ENCODE measurements at places on chromosomes 12 and 14.

- no peak for DNase-seq
Measured at GRCh38 chr12:129269756-129270495, 416.6 kb downstream of the GLT1D1 start.

GRCh38 chr14:58738189-58738836 lies 100.6 kb downstream of the DACT1 start:
- DNase-seq: no peak

- no peak for DNase-seq
Measured at GRCh38 chr12:125564753-125565152, 499.5 kb downstream of the AACS start.

DNA sequence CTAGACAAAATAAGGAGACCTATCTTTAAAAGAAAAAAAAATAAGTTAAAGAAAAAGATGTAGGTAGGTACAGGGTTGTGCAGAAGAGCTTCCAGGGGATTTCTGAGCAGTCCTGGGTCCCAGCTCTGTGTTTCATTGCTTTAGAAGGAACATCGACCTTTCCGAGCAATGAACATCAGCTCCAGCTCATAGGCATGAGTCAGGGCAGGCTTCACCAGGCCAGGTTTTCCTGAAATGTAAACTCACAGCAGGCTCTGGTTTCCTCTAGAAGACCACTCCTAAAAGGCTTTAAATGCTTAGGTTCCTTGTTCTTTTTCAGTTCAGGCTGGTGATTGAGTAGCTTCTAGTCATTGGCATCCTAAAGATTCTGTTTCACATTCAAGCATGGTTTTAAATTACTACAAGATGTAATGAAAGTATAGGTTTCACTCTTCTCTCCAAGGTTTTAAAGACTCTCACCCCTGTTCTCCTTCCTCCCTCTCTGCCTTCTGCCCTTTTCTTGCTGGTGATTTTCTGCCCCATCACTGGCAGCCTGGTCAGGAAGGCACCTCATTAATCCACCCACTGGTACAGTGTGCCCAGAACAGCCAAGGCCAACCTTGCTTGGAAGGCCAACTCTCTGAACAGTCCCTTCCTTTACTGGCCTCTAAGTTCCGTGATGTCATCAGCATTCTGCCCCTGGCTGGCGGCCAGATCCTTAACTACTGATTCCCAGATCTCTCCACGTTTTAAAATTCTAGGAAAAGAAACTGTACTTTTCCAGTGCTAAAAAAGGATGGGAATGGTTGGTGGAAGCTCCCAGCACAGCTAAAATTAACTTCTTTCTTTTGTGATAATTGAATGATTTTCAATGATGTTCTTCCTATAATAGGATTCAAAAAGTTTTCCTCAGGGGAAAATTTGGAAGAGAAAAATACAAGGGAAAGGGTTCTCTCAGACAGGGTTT lies 109.4 kb upstream of the HIF1A start:
- no peak for DNase-seq

DNA sequence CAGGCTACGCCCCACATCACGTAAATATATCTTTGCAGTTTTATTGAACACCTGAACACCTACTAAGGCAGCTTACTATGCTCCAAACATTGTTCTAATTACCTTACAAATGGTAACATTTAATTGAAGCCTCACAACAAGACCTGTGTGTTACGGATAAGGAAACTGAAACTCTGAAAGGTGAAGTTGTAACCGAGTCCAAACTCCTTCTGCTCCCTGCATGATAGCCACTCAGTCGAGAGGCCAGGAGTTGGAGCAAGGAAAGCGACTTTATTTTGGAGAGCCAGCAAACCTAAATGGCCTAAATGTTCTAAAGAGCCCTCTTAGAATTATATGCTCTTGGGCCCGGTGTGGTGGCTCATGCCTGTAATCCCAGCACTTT lies 12.6 kb upstream of the TRPV4 start:
- no peak for DNase-seq

- no peak for DNase-seq
Measured at GRCh38 chr12:69129017-69129416, 110.4 kb upstream of the CPSF6 start.

- no peak for DNase-seq
Measured at GRCh38 chr14:63982156-63982555, 129.4 kb downstream of the SYNE2 start.

DNA sequence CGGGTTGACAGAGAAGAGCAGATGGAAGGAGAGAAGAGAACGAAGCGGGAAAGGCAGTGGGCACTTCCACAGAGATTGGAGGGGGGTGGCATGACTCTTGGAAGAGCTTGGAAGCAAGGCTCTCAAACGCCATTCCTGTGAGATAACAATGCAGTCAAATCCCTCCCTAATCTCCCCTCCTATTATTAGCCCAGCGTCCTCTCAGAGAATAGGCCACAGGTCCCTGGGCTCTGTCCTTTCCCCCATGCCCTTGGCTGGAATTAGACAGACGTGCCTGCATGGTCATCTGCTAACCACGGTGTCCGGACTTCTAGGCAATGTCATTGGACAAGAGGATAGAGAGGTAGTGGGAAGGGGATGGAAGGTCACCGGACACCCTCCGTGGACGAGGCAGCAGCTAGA lies 8.0 kb upstream of the MYH7 start:
- DNase-seq: no peak

GRCh38 chr14:61298824-61299223 lies 17.7 kb upstream of the TMEM30B start:
- no peak for DNase-seq

DNA sequence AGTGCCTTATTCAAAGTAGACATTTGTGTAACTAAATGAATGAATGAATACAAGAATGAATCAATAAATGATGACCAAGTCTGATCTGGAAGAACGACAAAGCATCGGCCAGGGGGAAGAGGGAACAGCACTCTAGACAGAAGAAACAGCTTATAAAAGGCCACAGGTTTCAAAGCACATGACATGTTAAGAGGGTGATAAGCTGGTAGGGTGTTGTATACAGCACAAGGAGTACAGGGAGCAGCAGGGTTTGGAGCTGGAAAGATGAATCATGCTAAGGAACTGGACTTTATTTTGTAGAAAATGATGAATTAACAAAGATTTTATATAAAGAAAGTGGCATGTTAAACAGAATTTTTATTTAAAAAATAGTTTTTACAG lies 302.5 kb downstream of the NUAK1 start:
- no peak for DNase-seq

GRCh38 chr14:69865701-69866365 lies 13.4 kb upstream of the SMOC1 start:
- DNase-seq: no peak

DNA sequence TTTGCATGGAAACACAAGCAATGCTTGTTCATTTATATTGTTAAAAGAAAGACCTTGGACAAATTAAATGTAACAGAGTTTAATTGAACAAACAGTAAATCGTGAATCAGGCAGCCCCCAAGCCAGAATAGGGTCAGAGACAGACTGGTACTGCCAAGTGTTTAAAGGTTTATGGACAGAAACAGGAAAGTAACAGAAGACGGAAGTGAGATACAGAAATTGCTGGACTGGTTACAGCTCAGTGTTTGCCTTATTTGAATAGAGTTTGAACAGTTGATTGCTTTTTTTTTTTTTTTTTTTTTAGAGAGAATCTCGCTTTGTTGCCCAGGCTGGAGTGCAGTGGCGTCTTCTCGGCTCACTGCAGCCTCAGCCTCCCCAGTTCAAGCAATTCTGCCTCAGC lies 50.3 kb downstream of the DAO start:
- DNase-seq: no peak

DNA sequence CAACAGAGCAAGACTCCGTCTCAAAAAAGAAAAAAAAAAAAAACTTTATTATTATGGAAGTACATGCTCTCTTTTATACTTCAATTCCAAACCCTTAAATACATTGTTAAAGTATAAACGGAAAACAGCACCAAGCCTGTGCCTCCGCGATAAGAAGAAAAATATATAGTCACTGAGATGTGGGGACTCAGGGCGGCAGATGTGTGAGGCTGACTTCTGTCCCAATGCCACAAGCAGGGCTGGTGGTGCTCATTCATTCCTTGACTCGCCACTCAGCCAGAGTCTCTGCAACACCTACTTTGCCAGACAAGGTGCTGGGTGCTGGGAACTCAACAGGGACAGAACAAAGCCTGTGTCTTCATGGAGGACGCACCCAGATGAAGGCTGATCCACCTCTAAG lies 13.8 kb downstream of the LGMN start:
- no peak for DNase-seq

DNA sequence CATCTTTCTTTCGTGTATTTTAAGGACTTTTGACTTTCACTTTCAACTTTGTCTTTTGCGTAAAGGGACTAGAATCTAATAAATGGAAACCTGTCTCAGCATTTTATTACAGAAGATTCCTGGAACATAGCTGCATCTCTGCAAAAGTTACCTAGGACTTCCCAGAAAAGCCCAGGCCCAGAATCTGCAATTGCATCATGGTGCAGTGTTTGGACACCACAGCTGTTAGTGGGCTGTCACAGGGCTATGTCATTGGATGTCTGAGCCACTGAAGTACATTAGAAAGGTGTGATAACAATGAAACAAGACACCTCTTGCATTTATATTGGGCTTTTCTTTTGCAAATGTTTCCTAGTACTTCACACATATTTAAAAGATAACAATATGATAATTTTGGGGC lies 199.9 kb upstream of the IGF1 start:
- DNase-seq: no peak

DNA sequence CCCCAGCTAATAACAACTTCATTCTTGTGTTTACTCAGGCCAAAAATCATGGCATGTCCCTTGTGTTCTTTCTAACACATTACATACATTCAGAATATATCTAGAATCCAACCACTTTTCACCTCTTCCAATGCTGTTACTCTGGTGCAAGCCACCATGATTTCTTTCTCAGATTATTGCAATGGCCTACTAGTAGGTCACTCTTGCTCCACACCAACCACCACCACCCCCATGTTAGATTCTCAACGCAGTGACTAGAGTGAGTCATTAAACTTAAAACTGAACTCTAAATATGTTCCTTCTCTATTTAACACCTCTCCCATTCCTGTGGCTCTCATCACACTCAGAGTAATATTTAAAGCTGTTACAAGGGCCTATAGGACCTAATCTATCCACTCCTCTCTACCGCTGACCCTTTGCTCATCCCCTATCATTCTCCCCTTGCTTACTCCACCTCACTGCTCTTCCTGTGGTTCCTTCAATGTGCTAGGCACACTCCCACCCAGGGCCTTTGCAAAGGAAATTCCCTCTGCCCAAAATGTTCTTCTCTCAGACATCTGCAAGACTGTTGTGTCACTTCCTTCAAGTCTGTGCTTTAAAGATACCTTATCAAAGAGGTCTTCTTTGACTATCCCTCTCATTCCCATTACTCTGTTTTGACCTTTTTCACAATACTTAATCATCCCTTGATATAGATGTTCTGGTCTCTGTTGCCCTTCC lies 6.6 kb downstream of the RTN1 start:
- DNase-seq: no peak

DNA sequence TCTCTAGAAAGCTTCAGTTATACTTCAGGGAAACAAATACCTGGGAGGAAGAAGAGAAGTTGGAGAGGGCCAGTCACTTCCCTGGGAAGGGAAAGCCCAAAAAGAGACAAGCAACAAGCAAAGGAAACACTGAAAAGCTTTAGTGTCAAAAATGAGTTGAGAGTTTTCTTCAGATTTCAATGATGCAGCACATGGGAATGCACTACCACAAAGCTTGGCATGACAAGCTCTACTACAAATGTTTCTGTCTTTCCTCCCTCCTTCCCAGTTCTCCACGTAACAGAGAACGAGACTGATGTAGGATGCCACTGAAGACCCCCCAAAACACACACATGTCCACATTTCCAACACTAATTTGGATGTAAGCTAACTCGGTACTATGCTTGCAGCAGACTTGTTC lies 26.8 kb upstream of the ADAMTS20 start:
- no peak for DNase-seq

DNA sequence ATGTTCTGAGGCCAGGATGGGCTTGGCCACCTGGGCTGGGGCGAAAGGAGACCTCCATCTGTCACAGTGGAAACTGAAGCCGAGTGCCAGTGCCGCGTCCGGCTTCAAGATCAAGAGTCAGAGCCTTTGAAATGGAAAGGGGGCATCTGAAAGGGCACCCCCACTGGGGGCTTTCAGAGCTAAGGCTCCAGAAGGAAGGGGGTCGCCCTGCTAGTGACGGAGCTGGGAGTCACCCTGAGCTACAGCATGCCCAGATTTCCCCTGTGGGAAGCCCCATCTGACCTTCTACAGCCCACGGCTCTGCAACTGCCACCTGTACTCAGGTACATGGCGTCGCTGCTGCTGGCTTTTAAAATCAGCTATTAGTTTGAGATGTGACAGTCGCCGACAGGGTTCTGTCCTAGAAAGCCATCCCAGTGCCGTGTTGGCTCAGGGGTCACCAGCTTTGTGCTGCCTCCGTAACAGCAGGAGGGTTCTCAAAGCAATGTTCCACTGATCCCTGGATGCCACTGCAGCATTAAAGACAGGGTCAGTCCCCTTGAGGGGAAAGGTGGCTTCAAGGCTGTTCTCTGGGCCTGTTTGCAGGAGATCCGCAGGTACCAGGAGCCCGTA lies 31.5 kb downstream of the CCNK start:
- DNase-seq: no peak

- DNase-seq: no peak
Measured at GRCh38 chr14:49545716-49546115, 40.5 kb downstream of the RPS29 start.

DNA sequence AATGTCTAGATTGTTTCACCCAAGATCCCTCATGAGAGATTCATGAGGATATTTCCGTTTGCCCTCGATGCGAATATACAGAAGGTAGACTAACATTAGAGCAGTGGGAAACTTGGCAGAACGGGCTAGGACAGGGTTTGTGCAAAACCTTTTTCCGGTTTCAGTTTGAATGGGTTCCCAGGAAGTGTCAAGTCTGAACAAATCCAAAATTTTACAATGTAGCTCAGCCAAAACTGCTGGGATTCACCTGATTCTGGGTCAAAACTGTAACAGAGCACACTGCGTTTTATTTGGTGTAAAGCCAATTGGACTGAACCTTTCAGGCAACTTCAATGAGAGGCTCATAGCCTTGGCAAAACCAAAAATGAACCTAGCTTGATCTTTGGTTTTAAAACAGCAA lies 337.8 kb upstream of the DIO2 start:
- no peak for DNase-seq

- no peak for DNase-seq
Measured at GRCh38 chr12:13534242-13534641, 337.7 kb downstream of the EMP1 start.

DNA sequence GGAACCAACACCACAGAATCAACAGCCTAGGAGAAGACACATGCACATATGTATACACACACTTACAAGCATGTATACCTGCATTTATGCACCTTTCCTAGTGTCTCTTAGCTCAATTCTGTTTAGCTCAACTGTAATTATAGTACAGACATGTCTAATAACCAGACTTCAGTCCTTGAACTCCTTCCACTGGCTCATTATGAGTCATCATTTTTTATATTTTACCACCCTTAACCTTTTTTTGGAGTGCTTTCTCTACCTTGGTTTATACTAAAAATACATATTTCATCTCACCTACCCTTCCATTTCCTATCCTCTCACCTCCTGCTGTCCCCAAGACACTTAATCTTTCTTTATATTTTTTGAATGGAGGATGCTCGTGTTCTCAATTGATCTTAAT lies 110.4 kb downstream of the ARID2 start:
- DNase-seq: no peak

- no peak for DNase-seq
Measured at GRCh38 chr14:35337269-35338255, 45.4 kb downstream of the PSMA6 start.

GRCh38 chr14:70881549-70882177 lies 25.6 kb upstream of the PCNX1 start:
- DNase-seq: no peak

- no peak for DNase-seq
Measured at GRCh38 chr12:57241402-57242310, 9.3 kb downstream of the STAC3 start.
